ENCODE measurements at places on chromosomes 13 and 19. TPM values are rescaled to one million over a fixed set of nuclear protein-coding genes. Genes with fewer than 3 reads are reported as not detected.

Gene CYP2A6
- total RNA-seq, result 2.0 TPM

Gene HAUS8
- 9.1 TPM for total RNA-seq

Gene ZNF729
- total RNA-seq, result not detected

Gene TRPM4
- 51.6 TPM for total RNA-seq

Gene SLC5A5
- 0.18 TPM for total RNA-seq

Gene PGLYRP1
- 3.0 TPM for total RNA-seq

Gene SSC5D
- total RNA-seq, result 4.7 TPM

DNA sequence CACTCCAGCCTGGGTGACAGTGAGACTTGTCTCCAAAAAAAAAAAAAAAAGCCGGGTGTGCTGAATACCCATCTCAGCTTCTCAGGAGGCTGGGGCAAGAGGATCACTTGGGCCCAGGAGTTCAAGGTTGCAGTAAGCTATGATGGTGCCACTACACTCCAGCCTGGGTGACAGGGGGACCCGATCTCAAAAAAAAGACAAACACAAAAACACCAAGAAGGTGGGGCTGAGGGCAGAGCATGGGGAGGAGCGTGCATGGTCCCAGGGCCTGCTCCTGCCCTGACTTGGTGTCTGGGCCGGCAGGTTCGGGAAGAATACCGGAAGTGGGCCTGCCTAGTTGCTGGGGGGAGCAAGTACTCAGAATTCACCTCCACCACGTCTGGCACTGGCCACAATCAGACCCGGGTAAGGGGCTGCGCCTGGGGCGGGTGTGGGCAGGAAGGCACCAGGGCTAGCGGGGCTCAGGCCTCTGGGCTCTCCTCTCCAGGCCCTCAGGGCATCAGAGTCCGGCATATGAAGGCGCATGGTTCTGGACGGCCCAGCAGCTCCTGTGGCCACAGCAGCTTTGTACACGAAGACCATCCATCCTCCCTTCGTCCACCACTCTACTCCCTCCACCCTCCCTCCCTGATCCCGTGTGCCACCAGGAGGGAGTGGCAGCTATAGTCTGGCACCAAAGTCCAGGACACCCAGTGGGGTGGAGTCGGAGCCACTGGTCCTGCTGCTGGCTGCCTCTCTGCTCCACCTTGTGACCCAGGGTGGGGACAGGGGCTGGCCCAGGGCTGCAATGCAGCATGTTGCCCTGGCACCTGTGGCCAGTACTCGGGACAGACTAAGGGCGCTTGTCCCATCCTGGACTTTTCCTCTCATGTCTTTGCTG is 11.3 kb downstream of the DDX39A start:
- no peak for DNase-seq

- no peak for DNase-seq
Observed at GRCh38 chr13:24273926-24274325, 35.5 kb upstream of the C1QTNF9 start.

DNA sequence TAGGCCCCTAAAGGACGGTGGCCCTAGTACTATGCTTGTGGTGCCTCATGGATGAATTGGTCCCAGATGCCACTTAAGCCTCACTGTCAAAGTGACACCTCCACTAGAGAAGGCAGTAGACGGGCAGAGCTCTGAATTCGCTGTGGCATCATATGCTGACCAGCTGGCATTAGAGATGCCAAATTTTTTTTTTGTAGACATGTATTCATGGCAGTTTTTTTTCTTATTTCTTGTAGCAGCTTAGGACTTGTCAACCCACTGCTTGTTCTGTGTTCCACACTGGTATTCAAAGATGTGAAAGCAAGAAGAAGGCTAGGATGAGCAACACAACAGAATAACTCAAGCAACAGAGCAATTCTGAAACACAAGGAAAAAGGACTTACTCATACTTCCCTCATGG is 212.5 kb downstream of the DLEU7 start:
- no peak for DNase-seq

- no peak for DNase-seq
Observed at GRCh38 chr19:2768365-2769132, 14.5 kb downstream of the SGTA start.

- DNase-seq, result no peak
Observed at GRCh38 chr13:106561551-106562170, 6.3 kb downstream of the ARGLU1 start.

- no peak for DNase-seq
Observed at GRCh38 chr13:96428911-96429310, 339.0 kb downstream of the HS6ST3 start.

DNA sequence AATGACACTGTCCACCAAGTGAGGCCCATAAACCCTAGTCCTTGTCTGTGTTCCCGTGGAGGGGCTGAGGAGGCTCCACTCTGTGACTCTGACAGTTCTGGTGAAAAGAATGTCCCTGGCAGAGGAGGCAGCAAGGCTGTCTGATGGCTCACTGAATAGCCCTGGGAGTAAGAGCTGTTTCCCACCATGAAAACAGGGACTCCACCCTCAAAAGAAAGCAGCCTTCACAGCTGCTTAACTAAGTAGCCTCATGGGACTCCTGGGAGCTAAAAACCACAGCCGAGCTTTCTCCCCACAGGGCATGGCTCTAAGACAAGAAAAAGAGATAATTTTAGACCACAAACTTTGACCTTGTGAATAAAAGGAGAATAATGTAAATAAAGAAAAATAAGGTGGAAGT is 135.1 kb upstream of the FRY start:
- DNase-seq, result no peak

DNA sequence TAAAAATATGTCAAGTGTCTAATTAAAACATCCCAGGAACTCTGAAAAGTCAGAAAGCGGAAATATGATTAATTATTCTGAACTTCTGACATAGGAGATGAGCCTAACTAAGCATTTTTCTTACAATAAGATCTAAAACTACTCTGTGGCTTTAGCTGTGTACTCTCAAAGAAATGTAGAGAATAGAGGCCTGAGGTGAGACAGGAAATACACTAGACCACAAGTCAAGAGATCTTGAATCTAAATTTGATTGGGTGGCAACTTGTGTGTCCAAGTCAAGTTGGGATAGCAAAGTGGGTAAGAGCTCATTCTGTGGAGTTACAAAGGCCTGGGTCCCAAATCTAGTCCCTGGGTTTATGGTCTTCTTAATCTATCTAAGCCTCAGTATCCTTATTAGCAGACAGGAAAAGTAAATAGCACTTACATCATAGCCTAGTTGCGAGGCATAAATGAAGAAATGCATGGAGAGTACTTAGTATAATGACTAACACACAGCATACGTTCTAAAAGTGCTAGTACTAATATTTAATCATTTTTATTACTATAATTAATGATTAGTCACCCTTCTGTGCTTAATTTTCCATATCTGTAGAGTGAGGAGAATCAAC is 9.4 kb upstream of the LRRC63 start:
- no peak for DNase-seq

- no peak for DNase-seq
Observed at GRCh38 chr19:30437869-30438268, 65.7 kb downstream of the ZNF536 start.

- peak; percentile 57 for DNase-seq
Observed at GRCh38 chr19:23283925-23284324, 33.7 kb upstream of the ZNF724 start.

DNA sequence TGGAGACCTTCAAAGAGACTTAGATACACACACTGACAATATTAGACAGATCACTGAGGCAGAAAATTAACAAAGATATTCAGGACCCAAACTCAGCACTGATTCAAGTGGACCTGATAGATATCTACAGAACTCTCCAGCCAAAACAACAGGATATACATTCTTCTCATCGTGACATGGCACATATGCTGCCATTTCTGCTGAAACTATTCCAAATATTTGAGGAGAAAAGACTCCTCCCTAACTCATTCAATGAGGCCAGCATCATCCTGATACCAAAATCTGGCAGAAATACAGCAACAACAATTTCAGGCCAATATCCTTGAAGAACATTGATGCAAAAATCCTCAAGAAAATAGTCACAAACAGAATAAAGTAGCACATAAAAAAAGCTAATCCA is 53.3 kb downstream of the TRPC4 start:
- DNase-seq, result no peak

- DNase-seq, result no peak
Observed at GRCh38 chr19:55257461-55258420, 1.1 kb downstream of the PPP6R1 start.

DNA sequence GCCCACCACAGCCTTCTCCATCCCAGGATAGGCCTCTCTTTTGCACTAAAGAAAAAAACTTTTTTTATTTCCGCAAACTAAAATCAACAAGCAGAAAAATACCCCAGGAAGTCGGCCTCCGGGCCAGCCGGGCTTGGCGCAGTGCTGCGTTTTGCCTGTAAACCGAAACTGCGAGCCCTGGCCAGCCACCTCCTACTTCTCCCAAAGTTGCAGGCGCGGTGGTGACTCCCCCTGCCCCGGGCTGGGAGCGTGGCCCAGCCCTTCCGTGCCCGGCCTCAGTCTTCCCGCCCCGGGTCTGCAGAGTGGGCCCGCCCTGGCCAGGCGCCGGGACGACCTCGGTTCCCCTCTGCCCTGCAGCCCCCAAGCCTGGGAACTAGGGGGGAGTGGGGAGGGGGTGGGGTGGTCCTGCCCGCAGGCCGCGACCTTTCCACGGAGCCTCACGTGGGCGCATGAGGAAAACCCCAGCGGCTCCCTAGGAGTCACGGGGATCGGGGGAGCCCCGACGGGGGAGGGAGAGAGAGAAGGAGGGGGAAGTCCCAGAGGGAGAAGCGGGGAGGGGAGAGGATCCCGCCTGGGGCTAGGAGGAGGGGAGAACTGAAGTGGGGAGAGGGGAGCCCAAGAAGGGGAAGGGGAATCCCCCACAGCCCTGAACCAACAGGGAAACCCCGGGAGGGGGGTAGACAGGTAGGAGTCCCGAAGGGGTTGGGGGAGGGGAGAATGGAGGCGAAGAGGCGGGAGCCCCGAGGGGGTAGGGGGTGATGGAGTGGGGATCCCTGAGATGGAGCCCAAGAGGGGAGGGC is 3.0 kb downstream of the GADD45B start:
- peak; percentile 88 for DNase-seq

GRCh38 chr13:111663953-111664421 is 343.5 kb downstream of the TEX29 start:
- DNase-seq, result no peak

DNA sequence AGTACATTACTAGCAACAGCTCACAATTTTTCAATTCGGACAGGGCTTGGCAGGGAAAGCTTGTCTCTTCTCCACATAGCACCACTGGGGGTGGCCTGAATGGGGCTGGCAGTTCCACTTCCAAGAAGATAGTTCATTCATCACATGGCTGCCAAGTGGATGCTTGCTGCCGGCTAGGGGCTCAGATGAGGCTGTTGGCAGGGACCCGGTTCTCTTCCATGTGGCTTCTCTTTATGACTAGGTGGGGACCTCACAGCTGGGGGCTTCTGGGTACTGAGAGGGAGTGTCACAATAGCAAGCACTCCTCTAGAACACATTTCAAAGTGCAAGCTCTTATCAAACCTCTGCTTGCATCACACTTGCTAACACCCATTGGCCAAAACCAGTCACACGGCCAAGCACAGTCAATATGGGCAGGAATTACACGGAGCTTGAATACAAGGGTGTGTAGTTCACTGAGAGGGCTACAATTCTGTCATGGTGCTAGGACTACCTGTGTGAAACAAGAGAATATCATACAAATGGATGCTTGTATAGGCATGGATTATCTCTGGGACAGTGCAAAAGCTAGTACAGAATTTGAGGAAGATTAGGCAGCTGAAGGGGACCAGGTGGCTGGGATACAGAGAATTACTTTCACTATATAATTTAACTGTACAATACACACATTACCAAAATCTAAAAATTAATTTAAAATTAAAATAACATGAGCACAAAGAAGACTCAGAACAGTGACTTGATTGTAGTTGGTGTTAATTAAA is 32.3 kb downstream of the ATP7B start:
- DNase-seq, result no peak

GRCh38 chr13:44197791-44198770 is 175.5 kb upstream of the SERP2 start:
- no peak for DNase-seq

- DNase-seq, result no peak
Observed at GRCh38 chr13:34719060-34719875, 222.8 kb upstream of the NBEA start.

- no peak for DNase-seq
Observed at GRCh38 chr19:11763117-11763516, 3.7 kb upstream of the ZNF441 start.

DNA sequence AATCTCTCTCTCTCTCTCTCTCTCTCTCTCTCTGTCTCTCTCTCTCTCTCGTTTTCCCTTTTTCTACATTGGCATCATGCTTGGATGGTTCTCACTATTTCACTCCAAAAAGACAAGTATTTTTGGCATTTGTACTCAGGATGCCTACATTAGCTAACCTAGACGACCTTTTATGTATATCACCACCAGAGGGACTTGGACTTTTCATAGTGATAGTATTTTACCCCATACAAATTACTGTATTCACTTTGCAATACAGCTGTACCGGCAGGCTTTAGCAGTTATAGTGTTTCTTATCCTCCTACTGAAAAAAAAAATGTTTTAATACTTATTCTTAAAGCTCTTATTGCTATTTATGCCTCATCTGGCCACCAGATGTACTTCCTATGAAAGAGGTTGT is 687.2 kb upstream of the KLHL1 start:
- DNase-seq, result no peak

- peak; percentile 36 for DNase-seq
Observed at GRCh38 chr19:16369664-16370576, 45.3 kb downstream of the KLF2 start.

DNA sequence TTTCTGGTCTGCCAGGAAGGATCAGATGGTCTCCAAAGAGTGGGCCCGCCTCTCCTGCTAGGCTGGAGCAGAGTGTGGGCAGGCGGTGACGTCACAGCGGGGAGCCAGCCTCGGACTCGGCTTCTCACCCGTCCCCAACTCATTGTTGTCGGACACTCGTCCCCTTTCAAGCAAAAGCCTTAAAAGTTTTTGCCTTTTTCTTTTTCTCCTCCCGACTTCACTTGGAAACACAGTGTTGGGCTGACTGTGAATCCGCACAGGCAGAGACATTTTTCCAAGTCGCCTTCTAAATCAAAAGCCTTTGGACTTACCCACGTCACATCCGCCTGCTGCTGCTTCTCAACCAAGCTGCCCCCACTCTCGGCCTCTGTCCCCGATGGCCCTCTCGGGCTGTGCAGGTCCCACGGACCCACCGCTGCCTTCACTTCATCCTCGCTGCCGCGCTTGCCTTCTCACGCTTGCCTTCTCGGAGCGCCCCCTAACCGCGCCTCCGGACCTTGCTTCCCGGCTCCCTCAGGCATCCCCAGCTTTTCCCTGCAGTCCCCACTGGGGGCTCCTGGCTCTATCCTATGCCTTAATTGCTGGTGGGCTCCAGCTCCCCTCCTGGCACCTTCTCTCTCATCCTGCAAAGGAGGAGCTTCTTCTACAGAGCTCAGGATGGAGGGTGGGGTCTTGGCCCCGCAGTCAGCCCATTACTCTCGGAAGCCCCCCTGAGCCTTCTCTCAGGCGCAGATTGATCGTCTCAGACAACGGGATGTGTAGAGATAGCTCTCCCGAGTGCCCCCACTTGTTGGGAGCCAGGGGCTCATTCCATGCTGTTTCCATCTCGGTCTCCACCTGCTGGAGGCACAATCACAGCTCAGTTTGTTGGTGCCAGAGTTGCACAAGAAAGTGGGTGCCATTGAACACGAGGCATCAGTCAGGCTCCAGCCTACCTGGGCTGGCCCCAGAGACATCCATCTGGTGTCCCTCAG is 3.9 kb upstream of the ZNF135 start:
- no peak for DNase-seq

- DNase-seq, result no peak
Observed at GRCh38 chr13:105213512-105213911, 1322.0 kb downstream of the EFNB2 start.

Data from lower lobe of right lung (tissue), 2 donors.